ENCODE measurements at places on chromosomes 2 and 18.

DNA sequence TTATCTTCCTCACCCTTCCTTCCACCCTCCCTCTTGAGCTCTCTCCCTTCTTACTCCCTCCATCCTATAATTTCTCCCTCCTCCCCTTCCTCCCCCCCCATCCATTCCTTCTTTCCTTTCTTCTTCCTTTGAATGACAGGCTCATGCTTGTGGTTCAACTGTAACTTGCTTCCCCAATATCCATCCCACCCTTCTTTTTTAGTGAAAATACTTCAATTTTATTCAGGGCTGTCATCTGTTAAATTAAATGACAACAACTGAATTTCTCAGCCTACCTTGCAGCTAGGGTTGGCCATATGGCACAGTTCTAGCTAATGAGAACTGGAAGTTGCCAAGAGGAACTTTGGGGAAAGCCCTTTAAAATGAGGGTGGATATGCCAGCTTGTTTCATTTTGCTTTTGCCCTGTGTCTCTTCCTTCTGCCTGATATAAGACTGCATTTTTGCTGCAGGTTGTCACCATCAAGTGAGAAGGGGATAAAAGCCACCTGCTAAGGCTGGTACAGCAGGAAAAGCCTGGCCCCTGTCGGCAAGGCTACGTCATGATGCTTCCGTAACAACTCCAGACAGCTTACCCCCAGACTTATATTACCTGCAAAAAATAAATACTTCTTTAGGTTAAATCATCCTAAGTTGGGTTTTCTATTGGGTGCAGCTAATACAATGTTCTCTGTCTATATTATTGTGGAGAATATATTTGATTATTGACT, 121.8 kb downstream of the NXPH2 start:
- peak; percentile 1 for DNase-seq

- DNase-seq, result no peak
Observed at GRCh38 chr2:215486291-215487001, 50.6 kb upstream of the FN1 start.

- no peak for DNase-seq
Observed at GRCh38 chr2:136322428-136322827, 204.5 kb upstream of the CXCR4 start.

GRCh38 chr2:218709908-218710307, 727 bp upstream of the TTLL4 start:
- DNase-seq, result no peak

DNA sequence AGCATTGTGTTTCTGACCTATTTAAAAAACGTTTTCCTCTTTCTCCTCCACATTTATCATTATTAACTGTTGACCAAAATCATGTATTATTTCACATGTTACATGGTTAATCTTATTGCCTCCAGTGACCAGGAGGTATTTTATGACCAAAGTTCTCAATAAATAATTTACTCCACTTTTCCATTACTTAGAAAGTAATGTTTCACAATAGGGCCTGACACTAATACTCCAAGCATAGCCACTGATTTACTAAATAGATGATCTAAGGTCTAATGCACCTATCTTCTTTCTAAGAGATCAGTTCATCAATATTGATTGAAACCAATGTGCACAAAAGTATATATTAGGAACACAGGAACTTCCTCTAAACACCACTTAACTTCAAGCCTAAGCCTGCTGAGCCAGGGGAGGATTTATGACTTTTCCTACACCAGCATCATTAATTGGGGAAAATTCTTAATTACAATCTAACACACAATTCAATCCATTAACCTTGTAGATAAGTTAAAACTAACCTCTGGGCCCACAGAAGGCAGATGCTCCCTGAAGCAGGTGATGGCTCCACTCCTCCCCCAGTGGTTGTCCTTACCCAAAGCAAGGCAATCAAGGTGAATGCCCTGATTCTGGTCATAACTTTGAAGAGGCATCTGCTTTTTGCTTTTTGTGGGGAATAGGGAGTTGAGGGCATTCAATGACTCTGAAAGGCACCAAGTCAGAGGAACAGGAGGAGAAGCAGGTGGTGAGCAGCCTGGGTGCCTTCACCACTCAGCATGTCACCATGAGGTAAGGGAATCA, 33.9 kb downstream of the RBMS1 start:
- no peak for DNase-seq

DNA sequence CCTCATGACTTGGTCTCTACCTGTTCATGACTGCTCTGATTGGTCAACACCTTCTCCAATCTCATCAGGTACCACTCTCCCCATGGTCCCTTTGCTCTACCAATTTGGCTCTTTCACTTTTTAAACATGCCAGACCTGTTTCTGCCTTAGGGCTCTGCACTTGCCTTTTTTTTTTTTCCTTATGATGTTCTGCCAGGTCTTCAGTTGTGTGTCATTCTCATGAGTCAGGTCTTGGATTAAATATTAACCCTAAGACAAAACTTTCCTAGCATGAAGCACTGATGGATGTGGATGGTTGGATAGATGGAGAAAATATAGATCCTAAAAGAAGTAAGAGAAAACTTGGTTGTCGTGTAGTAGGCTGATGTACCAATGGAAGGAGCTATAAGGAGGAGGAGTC, 219.3 kb downstream of the TTC32 start:
- DNase-seq, result no peak

DNA sequence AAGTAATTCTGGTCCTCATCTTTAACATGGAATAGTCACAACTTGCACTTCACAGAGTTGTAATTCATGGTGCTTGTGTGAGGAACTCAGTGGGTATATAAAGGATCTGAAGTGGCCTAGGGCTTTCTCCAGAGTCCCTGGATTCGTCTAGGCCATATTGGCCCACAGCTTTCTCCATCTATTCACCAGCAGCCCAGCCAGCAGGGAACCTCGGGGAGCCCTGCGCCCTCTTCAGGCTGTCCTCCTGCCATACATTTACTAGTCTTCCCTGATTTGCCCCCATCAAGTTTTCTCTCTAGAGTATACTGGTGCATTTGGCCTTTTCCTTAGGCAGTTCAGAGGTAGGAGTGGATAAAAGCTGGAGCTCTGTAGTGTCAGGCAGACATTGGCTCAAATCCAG, 278.3 kb downstream of the MYCN start:
- DNase-seq, result no peak

DNA sequence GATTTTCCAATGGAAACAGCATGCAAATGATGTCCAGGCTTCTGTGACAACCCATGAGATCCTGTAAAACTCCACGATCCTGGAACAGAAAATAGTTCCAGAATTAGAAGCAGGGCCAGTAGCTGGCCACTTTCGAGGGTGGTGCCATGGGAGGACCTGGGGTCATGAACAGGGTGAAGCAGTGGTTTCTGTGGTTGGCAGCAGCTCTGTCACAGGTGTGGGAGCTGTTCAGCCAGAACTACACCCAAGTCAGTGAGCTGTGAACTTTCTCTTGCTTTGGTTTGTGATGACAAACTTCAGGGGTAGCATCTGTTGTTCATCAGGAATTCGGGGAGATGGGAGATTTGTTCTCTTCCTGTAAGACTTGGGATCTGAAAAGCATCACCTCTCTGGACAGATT, 314.4 kb upstream of the NT5C1B start:
- DNase-seq, result no peak
